ENCODE measurements at places on chromosomes 12 and 14.

DNA sequence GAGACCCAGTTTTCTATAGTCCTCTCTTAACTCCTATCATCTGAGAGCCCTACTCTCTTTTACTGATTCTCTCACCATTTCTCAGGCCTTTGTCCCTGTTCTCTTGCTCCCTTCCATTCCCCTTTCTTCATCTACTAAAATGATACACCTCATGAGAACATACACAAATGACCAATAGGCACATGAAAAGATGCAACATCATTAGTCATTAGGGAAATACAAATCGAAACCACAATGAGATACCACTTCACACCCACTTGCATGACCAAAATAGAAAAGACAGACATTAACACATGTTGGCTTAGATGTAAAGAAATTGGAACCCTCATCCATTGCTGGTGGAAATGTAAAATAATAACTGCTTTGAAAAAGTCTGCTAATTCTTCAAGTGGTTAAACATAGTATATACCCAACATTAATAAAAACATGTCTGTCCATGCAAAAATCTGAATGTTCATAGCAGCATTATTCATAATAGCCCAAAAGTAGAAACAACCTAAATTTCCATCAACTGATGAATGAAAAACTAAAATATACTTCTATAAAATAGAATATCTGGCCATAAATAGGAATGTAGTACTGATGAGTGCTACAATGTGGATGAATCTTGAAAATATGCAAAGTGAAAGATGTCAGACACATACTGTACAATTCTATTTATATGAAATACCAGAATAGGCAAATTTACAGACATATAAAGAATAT lies 66.0 kb downstream of the DENND5B start:
- DNase-seq, result no peak

GRCh38 chr12:108447168-108447832 lies 67.8 kb upstream of the FICD start:
- DNase-seq, result no peak

GRCh38 chr14:39673270-39673711 lies 241.1 kb upstream of the FBXO33 start:
- no peak for DNase-seq

DNA sequence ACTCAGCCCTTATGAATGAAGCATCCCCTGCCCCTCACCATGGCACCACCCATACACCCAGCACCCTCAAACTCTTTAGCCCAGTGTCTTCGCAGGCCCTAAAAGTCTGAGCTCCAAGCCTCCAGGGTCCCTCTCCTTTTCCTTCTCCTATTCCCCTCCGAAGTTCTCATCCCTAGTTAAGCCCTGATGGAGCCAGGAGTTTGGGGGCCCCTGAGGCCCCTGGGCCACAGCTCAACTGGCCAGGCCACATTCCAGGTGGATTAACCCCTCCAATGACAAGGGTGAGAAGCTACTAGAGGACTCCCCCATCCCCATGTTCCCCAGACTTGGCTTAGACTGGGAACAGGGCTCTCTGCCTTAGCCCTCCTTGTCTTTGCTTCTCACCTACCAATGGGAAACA lies 2.6 kb downstream of the RARG start:
- DNase-seq, result peak; percentile 28

GRCh38 chr12:123150275-123150743 lies 581 bp downstream of the PITPNM2 start:
- no peak for DNase-seq

DNA sequence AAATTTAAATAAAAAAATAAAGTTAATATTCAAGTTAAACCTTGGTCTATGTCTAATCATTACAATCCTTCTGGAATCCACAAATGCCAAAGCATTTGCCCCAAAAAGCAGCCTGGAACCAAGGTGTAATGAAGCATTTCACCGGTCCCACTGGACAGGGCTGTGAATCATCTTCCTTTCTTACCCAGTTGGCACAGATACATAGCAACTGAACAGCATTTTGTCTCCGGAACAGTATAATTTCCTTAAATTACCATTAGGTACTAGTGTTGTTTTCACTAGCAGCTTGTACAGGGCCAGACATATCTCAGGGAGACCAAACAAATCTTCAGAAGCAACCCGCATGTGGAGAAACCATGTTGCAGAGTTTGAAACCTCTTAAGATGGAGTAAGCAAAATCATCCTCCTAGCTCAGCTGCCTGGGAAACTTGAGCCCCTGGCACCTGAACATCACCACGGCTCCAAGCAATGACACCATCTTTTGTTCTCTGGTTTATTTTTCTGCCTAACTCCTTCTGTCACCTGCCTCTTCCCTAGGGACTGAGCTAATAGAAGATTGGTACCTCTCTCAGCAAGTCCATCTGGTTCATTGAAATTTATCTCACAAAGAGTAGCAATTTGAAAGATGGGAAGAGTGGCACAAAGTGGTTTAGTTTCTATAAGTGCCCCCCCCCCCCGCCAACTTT lies 17.9 kb upstream of the MDM1 start:
- DNase-seq, result no peak

DNA sequence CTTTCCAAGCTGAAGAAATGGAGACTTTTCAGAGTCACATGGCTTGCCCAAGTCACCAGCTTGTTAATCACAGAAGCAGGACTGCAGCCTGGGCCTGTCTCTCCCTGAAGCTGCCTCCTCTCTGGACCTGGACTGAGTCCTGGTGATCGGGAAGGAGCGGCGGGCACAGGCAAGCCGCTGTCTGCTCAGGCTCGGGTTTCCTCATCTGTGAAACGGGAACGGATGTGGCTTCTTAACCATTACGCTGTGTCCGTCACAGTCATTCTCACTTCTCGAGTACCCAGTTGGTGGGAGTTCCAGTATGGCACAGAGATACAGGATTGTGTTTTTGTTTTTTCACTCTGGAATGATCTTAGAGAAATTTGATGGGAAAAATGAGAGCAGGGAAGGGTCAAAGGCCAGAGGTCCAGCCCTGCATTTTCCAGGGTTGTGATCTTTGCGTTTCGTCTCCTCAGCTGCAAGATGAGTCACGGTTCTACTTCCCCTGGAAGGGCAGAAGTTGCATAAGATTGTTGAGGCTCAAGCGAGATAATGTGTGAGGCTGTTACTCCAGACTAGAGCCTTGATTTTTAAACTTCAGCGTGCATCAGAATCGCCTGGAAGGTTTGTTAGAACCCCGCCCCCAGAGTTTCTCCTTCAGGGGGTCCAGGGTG lies 7.6 kb upstream of the LRTM2 start:
- DNase-seq, result no peak

GRCh38 chr14:55277972-55278740 lies 6.9 kb downstream of the FBXO34 start:
- DNase-seq, result no peak

GRCh38 chr12:55736076-55736475 lies 6.8 kb upstream of the GDF11 start:
- no peak for DNase-seq
